Activated CD4-positive, alpha-beta T cell treated with anti-CD3 and anti-CD28 coated beads, Interleukin-2, amount 50 U/mL, for 24 hours (primary cell): ENCODE measurements at places on chromosomes 5 and 9.

GRCh38 chr5:72079288-72079687, 28.0 kb upstream of the MAP1B start:
- no peak for DNase-seq

DNA sequence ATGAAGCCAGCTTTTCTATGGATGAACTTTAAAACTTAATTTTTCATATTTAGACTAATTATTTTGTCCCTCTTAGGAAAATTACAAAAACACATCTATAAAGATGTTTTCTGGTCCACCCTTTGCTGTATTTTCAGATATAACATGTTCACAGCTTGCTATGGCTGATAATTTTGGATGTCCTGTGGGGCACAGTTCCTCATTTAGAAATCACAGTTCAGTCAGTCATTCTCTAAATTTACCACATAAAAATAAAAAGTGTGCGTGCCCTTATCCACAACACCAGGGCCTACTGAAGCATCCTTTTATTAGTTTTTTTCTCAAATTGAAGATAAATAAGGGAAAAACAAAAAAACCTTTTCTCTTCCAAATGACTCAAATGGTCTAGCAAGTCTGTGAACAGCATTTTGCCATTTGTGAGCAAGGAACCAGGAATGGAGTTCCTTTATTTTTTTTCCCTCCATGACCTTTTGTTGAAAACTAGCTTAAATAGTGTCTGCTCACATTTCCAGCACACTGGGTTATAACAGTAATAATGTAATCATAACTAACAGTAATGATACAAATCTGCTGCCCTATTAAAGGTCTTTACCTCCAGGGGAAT, 87.1 kb downstream of the CEMIP2 start:
- DNase-seq = no peak

DNA sequence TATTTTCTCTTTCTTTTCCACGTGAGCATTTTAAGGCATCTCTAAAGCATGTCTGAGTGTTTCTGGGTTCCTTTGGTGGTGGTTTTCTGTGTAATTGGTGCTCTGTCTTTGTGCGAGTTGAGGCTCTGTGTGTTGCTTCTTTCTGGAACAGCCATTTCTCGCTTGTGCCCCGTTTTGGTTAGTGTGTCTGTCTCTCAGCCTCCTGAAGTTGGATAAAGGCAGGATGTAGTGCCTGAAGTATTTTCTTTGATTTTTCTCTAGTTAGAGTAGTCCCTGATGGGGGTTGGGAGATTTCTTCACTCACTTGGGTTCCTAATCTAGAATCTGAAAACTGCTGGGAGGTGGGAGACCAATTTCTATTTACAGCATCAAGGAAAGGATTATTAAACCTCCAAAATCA, 129.7 kb upstream of the TMEM161B start:
- DNase-seq = no peak

- DNase-seq = no peak
Observed at GRCh38 chr5:169413416-169413815, 112.5 kb upstream of the SLIT3 start.

DNA sequence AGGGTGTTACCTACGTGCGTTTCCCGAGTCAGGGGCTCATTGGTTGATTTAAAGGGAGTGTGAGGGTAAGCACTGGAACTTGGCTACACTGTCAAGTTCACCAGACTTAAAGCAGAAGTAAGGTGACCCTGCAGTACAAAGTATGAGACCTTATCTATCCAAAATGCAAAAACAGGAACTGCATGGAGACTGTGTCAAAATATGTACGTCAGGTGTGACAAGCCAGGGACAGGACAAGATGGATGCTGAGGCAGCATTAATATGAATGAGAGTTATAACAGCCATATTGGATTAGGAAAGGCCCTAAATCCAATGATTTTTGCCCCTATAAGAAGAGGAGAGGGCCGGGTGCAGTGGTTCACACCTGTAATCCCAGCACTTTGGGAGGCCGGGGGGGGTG, 15.4 kb upstream of the SUSD3 start:
- no peak for DNase-seq

GRCh38 chr5:40521108-40521785, 158.5 kb upstream of the PTGER4 start:
- no peak for DNase-seq

DNA sequence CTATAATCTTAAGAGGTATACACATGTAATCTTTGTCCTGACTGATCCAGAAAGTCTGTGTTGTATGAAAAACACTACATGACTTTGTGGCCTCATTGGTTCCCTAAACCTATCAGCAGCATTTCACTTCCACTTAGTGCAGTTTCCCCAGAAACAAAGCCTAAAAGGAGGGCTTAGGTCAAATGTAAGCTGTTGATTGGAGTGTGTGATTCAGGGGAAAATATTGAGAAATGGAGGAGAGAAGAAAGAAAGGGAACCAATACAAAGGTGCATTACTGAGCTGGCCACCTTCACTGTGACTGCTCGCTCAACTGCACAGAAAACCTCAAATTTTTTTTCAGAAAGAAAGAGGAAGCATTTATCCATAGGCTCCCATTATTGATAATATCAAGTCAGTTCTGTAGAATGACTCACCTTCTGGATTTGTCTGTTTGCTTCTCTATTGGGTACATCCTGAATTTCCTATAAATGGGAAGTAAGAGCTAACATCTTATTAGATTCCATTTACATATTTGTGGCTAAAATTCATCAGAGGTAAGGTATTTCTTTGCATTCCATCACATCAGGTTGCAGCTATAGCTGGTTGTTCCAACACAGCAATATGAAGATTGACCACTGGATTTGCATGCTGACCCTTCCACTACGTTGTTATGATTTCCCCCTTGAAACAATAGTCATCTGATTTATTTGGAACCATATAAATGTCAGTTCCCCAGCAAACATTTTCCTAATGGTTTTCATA, 10.3 kb upstream of the FST start:
- DNase-seq = no peak

GRCh38 chr5:156020647-156021046, 306.3 kb upstream of the SGCD start:
- DNase-seq = no peak

DNA sequence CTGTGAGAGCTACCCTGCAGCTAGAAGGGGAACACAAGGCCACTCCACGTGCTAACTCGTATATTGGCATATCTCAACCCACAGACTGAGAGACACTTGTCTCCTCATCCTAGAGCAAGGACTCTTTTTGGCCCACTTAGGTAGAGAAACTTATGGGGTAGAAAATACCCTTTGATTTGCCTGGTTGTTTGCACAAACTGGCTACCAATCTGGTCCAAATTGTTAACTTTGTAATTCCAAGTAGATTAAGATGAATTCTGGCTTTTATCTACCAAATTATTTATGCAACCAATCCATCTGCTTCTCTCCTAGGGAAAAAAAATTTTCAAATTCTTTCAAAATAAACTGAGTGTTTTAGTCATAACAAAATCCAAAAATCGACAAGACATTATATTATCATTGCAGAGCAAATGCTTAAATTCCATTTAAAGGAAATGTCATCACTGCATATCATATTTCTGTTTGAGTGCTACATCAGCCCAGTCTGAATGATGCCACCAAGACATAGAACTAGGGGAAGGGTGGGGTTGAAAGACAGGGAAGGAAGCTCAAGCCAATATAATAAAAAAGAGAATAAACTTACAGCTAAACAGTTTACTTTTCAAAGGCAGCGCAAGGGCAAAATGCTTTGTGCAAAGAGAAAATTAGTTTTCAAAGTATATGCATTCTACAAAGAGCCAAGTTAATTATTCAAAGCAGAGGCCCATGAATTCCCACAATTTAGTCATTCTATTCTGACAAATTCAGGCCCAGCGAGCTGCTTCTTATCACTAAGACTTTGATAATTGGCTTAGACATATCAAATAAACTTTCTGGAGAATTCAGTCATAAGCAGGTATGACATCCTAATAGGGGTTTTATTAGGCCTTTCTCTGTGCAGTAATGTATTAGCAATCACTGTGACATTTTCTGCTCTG, 198.0 kb downstream of the CAAP1 start:
- no peak for DNase-seq
